ENCODE measurements at places on chromosomes 16 and 17.
A peak's percentile ranks its signal among the peaks of the same experiment; 100 is the strongest.

- DNase-seq = no peak
Measured at GRCh38 chr16:53103811-53104210, 49.0 kb downstream of the CHD9 start.

DNA sequence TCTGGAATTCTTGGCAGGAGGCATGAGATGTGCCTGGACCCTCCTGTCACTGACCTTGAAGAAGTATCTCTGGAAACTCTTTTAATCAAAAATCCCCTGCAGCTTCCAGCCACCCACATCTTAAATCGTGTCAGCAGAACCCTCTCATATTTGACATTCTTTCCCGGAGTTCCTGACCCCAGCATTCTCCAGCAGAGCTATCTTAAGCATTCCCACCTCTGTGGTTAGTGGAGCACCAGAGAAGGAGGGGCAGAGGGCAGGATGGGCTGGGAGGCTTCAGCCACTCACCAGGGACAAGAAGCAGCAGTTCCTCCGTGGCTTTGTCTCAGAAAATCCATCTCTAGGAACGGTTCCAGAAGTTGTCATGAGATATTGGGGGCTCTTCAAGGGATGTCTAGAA, 149.9 kb downstream of the RGS9 start:
- DNase-seq = no peak

- no peak for DNase-seq
Measured at GRCh38 chr17:59502800-59503199, 62.6 kb upstream of the DHX40 start.

DNA sequence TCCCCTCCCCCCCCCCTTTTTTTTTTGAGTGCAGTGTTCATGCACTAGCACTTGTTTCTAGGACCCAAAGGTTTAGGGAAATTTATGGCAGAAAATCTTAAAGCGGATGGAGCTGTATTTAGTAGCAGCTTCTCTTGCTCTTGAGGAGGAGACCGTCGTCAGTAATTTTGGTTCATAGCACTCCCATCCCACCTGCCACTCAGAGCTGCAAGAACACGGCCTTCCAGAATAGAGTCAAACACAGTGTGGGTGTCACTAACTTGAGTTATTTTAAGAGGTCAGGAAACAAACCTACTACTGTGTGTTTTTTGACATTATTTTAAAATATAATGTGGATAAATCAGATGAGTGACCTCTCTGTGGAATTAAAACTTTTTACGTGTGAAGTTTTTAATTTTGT, 37.3 kb downstream of the SEC14L1 start:
- no peak for DNase-seq

GRCh38 chr17:38980490-38981217, 13.5 kb upstream of the FBXO47 start:
- DNase-seq = no peak

- DNase-seq = peak; percentile 68
Measured at GRCh38 chr17:20226814-20227482, 217.8 kb downstream of the SPECC1 start.

- DNase-seq = no peak
Measured at GRCh38 chr16:86902656-86903001, 324.3 kb downstream of the FOXL1 start.

- DNase-seq = no peak
Measured at GRCh38 chr17:42422958-42423712, at the start of gene CAVIN1. Gene CAVIN1, minus strand, starts transcription at chr17:42423256. Its CDS starts 159 bp downstream, at chr17:42423097.

GRCh38 chr16:84093120-84093878, 23.4 kb downstream of the MBTPS1 start:
- no peak for DNase-seq

DNA sequence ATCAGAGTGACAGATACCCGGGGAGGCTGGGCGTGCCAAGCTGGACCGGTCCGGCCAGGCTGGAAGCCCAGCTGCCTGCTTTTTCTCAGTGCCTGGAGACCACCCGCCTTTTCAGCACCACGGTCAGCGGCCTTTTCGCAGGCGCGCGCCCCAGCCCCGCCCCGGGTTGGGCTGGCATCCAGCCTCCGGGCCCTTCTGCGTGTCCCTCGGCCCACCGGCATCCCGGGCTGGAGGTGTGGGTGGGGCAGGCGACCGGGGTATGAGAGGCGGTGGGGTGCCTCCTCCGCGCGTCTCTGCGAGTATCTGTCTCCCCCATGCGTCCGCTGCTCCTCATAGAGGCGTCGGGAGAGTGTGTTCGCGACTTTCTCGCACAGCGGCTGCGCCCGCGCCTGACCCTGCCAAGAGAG, 102.5 kb downstream of the MRM1 start:
- DNase-seq = peak; percentile 15

- DNase-seq = no peak
Measured at GRCh38 chr16:66495440-66495839, 54.5 kb downstream of the TK2 start.

- peak; percentile 26 for DNase-seq
Measured at GRCh38 chr17:79915850-79916430, 76.7 kb upstream of the CBX4 start.

DNA sequence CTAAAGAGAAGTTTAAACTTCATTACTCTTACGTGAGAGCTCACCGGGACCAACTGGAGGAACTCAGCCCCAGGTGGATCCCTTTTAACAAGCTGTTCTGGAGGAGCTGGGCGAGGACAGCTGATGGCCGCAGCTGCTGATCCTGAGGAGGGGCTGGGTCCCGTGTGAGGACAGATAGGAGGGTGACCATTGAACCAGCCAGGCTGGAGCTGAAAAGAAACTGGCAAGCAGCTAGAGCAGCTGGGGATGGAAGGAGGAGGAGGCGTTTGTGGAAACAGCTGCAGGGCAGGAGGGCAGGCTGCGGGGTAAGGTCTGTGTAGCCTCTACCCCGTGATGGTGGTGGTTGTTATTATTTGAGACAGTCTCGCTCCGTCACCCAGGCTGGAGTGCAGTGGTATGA, 119.5 kb downstream of the AATF start:
- no peak for DNase-seq

- no peak for DNase-seq
Measured at GRCh38 chr16:66699898-66700297, 3.4 kb upstream of the CMTM4 start.

DNA sequence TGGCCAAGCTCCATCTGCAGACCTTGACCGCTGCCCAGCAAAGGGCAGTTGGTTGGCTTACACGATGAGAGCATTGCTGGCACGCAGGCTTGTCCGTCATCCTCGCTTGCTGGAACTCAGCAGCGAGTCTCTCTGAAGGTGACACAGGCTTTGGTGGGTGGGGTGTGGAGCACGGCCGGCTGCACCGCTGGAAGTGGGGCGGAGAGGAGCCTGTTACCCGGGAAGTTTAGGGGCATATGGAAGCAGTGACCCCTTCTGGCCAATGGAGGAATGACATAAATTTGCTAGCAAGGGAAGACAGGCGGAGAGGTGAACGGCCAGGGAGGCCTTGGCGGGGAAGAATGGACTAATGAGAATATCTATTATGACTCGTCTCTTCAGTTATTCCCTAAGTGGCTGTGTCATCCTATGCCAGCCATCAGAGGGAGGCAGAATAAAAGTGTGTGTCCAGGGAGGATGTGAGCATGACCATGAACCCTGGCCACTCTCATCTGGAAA, 65.9 kb upstream of the SDK2 start:
- peak; percentile 56 for DNase-seq

DNA sequence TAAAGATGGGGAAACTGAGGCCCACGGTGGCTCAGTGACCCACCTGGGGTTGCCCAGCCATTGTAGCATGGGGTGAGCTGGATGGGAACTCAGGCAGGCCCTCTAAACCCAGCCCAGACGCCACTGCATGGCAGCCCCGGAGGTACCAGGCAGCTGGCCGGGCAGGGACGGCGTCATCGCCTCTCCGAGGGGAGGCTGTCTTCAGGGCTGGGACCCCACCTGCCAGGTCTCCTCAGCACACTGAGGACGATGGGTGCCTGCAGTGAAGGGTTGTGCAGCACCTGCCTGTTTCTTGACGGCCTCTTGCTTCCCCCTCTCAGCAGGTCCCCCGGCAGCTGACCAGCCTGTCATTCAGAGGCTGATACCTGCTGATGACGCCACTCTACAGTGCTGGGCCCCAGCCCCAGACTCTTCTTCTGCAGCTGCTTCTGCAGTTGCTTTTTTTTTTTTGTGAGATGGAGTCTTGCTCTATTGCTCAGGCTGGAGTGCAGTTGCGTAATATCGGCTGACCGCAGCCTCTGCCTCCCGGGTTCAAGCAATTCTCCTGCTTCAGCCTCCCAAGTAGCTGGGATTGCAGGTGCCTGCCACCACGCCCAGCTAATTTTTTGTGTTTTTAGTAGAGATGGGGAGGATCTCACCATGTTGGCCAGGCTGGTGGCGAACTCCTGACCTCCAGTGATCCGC, 24.7 kb downstream of the RNF213 start:
- DNase-seq = no peak
